ENCODE measurements at places on chromosomes 2 and 18. TPM values are rescaled to one million over a fixed set of nuclear protein-coding genes. Genes with fewer than 3 reads are reported as not detected.

The NLRC4 gene
- 3.3 TPM for total RNA-seq

- no peaks in the 10 kb centered on the region for H3K36me3 ChIP-seq
- H3K27ac ChIP-seq: no peak overlapping the region
- no peak for DNase-seq
- H3K4me1 ChIP-seq: no peaks in the 10 kb centered on the region
- no peaks in the 10 kb centered on the region for H3K27me3 ChIP-seq
Measured at GRCh38 chr2:34492561-34493455, 893.7 kb upstream of the FAM98A start.

The ATP6V1B1 gene
- total RNA-seq: not detected

GRCh38 chr18:74152270-74152669 lies 3.9 kb downstream of the TIMM21 start:
- no peaks in the 10 kb centered on the region for H3K4me1 ChIP-seq
- H3K4me3 ChIP-seq: no peak overlapping the region
- H3K27me3 ChIP-seq: no peaks in the 10 kb centered on the region
- H3K36me3 ChIP-seq: peaks cover 2% of the 10 kb centered on the region

- peaks cover 8% of the 10 kb centered on the region for H3K4me1 ChIP-seq
- H3K27ac ChIP-seq: no peak overlapping the region
Measured at GRCh38 chr2:120260736-120261135, 8.1 kb downstream of the RALB start.

- no peak overlapping the region for H3K27ac ChIP-seq
- H3K4me1 ChIP-seq: no peaks in the 10 kb centered on the region
Measured at GRCh38 chr18:50030146-50030545, 164.8 kb downstream of the MYO5B start.

The GRB14 gene
- total RNA-seq: 6.5 TPM

GRCh38 chr2:63051042-63051794 lies 588 bp downstream of the OTX1 start:
- no peaks in the 10 kb centered on the region for H3K36me3 ChIP-seq
- no peaks in the 10 kb centered on the region for H3K4me1 ChIP-seq
- H3K27me3 ChIP-seq: peaks cover 96% of the 10 kb centered on the region
- no peak for DNase-seq
- no peak overlapping the region for H3K27ac ChIP-seq
- peak overlapping the region; percentile 34 for H3K4me3 ChIP-seq

GRCh38 chr2:43139501-43139900 lies 86.9 kb downstream of the ZFP36L2 start:
- no peaks in the 10 kb centered on the region for H3K27me3 ChIP-seq
- H3K27ac ChIP-seq: peak overlapping the region; percentile 51
- H3K36me3 ChIP-seq: no peaks in the 10 kb centered on the region
- DNase-seq: no peak
- H3K4me3 ChIP-seq: no peak overlapping the region
- H3K4me1 ChIP-seq: no peaks in the 10 kb centered on the region

GRCh38 chr18:23648940-23649607 lies 13.6 kb downstream of the ANKRD29 start:
- no peak overlapping the region for H3K4me3 ChIP-seq
- no peak for DNase-seq
- no peaks in the 10 kb centered on the region for H3K4me1 ChIP-seq
- H3K27ac ChIP-seq: no peak overlapping the region
- H3K36me3 ChIP-seq: no peaks in the 10 kb centered on the region

The IL1R1 gene
- 70.8 TPM for total RNA-seq

- no peaks in the 10 kb centered on the region for H3K27me3 ChIP-seq
- no peak for DNase-seq
- H3K27ac ChIP-seq: peak overlapping the region; percentile 18
- no peaks in the 10 kb centered on the region for H3K4me1 ChIP-seq
- H3K36me3 ChIP-seq: no peaks in the 10 kb centered on the region
Measured at GRCh38 chr2:85954590-85955458, 66.0 kb upstream of the ST3GAL5 start.

The ABCB6 gene
- total RNA-seq: 43.2 TPM

DNA sequence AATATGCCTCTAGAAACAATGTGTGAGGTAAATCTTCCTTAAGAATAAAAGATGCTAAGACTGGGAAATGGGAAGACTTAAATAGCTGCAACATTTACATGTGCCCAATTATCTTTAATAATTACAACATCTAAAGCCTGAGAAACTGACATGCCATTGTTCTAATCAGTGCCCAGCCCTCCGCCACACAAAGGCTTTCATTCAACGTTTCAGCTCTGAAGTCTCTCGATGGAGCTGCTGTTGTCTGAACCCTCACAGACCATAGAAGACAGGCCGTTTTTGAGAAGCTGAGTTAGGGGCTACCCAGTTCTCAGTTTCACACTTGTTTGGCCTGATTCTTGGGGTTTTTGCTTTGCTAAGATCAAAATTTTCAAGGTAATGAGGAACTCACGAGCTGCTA lies 315.4 kb upstream of the CHST9 start:
- H3K4me1 ChIP-seq: no peaks in the 10 kb centered on the region
- no peak overlapping the region for H3K4me3 ChIP-seq
- H3K36me3 ChIP-seq: no peaks in the 10 kb centered on the region
- no peak for DNase-seq
- no peaks in the 10 kb centered on the region for H3K27me3 ChIP-seq

- no peaks in the 10 kb centered on the region for H3K27me3 ChIP-seq
- no peaks in the 10 kb centered on the region for H3K4me1 ChIP-seq
- no peak for DNase-seq
- H3K36me3 ChIP-seq: no peaks in the 10 kb centered on the region
- H3K4me3 ChIP-seq: no peak overlapping the region
Measured at GRCh38 chr18:72634500-72634899, 90.4 kb upstream of the CBLN2 start.

The GALNT3 gene
- 3.9 TPM for total RNA-seq

GRCh38 chr2:118604371-118604770 lies 243.1 kb downstream of the EN1 start:
- DNase-seq: no peak
- H3K4me1 ChIP-seq: no peaks in the 10 kb centered on the region
- no peak overlapping the region for H3K4me3 ChIP-seq
- no peaks in the 10 kb centered on the region for H3K36me3 ChIP-seq

- H3K4me3 ChIP-seq: no peak overlapping the region
- no peak for DNase-seq
- H3K27ac ChIP-seq: no peak overlapping the region
- no peaks in the 10 kb centered on the region for H3K4me1 ChIP-seq
- H3K27me3 ChIP-seq: no peaks in the 10 kb centered on the region
- no peaks in the 10 kb centered on the region for H3K36me3 ChIP-seq
Measured at GRCh38 chr2:167843217-167843616, 404.2 kb downstream of the STK39 start.

GRCh38 chr2:174644406-174644805 lies 46.8 kb upstream of the WIPF1 start:
- DNase-seq: no peak
- no peaks in the 10 kb centered on the region for H3K4me1 ChIP-seq
- H3K27ac ChIP-seq: peak overlapping the region; percentile 61
- H3K4me3 ChIP-seq: no peak overlapping the region
- H3K27me3 ChIP-seq: no peaks in the 10 kb centered on the region

- H3K4me3 ChIP-seq: no peak overlapping the region
- H3K4me1 ChIP-seq: no peaks in the 10 kb centered on the region
- DNase-seq: no peak
Measured at GRCh38 chr2:230347659-230348305, 20.8 kb downstream of the SP140L start.

DNA sequence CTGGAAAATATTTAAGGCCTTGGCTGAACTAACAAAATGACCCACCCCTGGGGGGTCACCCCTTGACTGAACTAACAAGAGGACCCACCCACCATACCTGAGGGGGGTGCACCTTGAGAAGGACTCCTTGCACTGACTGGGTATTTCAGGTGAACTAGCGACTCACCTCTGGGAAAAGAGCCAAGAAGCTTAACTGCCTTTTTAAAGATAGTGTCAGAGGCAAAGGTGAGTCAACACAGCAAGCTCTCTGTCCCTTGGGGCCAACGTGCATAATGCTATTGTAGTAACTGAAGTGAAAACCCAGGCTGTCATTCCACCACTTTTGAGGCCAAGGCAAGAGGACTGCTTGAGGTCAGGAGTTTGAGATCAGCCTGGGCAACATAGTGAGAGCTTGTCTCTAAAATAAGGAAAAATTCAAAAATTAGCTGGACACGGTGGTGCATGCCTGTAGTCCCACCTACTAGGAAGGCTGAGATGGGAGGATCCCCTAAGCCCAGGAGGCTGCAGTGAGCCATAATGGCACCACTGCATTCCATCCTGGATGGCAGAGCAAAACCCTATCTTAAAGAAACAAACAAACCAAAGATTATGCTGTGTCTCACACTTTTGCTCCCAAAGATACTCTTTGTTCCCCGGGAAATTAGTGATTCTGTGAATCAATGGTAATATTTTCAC lies 36.4 kb upstream of the ZCCHC2 start:
- DNase-seq: no peak
- H3K4me3 ChIP-seq: no peak overlapping the region
- no peaks in the 10 kb centered on the region for H3K36me3 ChIP-seq
- no peak overlapping the region for H3K27ac ChIP-seq

The AQP12A gene
- total RNA-seq: not detected

- no peaks in the 10 kb centered on the region for H3K36me3 ChIP-seq
- DNase-seq: no peak
- H3K27ac ChIP-seq: no peak overlapping the region
- no peaks in the 10 kb centered on the region for H3K27me3 ChIP-seq
Measured at GRCh38 chr18:26487437-26487836, 60.9 kb downstream of the KCTD1 start.

- H3K36me3 ChIP-seq: no peaks in the 10 kb centered on the region
- H3K27me3 ChIP-seq: no peaks in the 10 kb centered on the region
- no peak overlapping the region for H3K4me3 ChIP-seq
- H3K27ac ChIP-seq: no peak overlapping the region
- H3K4me1 ChIP-seq: no peaks in the 10 kb centered on the region
Measured at GRCh38 chr2:75055820-75056675, 97.6 kb downstream of the POLE4 start.

GRCh38 chr18:9898792-9899549 lies 13.2 kb downstream of the TXNDC2 start:
- no peaks in the 10 kb centered on the region for H3K27me3 ChIP-seq
- no peaks in the 10 kb centered on the region for H3K36me3 ChIP-seq
- no peaks in the 10 kb centered on the region for H3K4me1 ChIP-seq

The SOX11 gene
- total RNA-seq: not detected

The MAP3K19 gene
- not detected for total RNA-seq

The SLC30A3 gene
- total RNA-seq: not detected

- no peak for DNase-seq
- no peaks in the 10 kb centered on the region for H3K4me1 ChIP-seq
- H3K4me3 ChIP-seq: no peak overlapping the region
- no peak overlapping the region for H3K27ac ChIP-seq
- no peaks in the 10 kb centered on the region for H3K27me3 ChIP-seq
Measured at GRCh38 chr2:194062401-194062800, 1594.6 kb upstream of the SLC39A10 start.

- no peaks in the 10 kb centered on the region for H3K36me3 ChIP-seq
- H3K4me1 ChIP-seq: no peaks in the 10 kb centered on the region
- H3K27ac ChIP-seq: no peak overlapping the region
- H3K4me3 ChIP-seq: no peak overlapping the region
- H3K27me3 ChIP-seq: no peaks in the 10 kb centered on the region
Measured at GRCh38 chr18:52588931-52589330, 248.9 kb downstream of the DCC start.

DNA sequence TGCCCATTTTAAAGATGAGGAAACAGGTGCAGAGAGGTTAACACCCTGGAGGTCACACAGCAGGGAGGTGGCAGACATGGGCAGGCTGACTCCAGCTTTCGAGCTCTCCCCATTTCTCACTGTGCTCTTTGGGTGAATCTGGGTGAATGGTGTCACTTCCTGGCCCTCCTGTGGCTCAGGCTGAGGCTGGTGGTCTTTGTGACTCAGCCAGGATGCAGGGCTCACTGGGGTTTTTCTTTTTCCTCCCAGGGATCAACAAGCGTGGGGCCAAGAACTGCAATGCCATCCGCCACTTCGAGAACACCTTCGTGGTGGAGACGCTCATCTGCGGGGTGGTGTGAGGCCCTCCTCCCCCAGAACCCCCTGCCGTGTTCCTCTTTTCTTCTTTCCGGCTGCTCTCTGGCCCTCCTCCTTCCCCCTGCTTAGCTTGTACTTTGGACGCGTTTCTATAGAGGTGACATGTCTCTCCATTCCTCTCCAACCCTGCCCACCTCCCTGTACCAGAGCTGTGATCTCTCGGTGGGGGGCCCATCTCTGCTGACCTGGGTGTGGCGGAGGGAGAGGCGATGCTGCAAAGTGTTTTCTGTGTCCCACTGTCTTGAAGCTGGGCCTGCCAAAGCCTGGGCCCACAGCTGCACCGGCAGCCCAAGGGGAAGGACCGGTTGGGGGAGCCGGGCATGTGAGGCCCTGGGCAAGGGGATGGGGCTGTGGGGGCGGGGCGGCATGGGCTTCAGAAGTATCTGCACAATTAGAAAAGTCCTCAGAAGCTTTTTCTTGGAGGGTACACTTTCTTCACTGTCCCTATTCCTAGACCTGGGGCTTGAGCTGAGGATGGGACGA lies 13.2 kb downstream of the ITM2C start:
- H3K27me3 ChIP-seq: no peaks in the 10 kb centered on the region
- peak overlapping the region; percentile 10 for H3K27ac ChIP-seq
- no peak overlapping the region for H3K4me3 ChIP-seq
- no peaks in the 10 kb centered on the region for H3K36me3 ChIP-seq
- no peaks in the 10 kb centered on the region for H3K4me1 ChIP-seq
- DNase-seq: no peak

- no peak overlapping the region for H3K4me3 ChIP-seq
- no peaks in the 10 kb centered on the region for H3K4me1 ChIP-seq
- H3K27ac ChIP-seq: no peak overlapping the region
- no peaks in the 10 kb centered on the region for H3K27me3 ChIP-seq
- no peak for DNase-seq
- H3K36me3 ChIP-seq: no peaks in the 10 kb centered on the region
Measured at GRCh38 chr2:216927163-216927562, 67.3 kb upstream of the TNP1 start.

The SPP2 gene
- total RNA-seq: not detected

- H3K4me1 ChIP-seq: no peaks in the 10 kb centered on the region
- no peak for DNase-seq
- H3K27ac ChIP-seq: no peak overlapping the region
- no peak overlapping the region for H3K4me3 ChIP-seq
- no peaks in the 10 kb centered on the region for H3K27me3 ChIP-seq
Measured at GRCh38 chr2:5150871-5151270, 541.3 kb upstream of the SOX11 start.

DNA sequence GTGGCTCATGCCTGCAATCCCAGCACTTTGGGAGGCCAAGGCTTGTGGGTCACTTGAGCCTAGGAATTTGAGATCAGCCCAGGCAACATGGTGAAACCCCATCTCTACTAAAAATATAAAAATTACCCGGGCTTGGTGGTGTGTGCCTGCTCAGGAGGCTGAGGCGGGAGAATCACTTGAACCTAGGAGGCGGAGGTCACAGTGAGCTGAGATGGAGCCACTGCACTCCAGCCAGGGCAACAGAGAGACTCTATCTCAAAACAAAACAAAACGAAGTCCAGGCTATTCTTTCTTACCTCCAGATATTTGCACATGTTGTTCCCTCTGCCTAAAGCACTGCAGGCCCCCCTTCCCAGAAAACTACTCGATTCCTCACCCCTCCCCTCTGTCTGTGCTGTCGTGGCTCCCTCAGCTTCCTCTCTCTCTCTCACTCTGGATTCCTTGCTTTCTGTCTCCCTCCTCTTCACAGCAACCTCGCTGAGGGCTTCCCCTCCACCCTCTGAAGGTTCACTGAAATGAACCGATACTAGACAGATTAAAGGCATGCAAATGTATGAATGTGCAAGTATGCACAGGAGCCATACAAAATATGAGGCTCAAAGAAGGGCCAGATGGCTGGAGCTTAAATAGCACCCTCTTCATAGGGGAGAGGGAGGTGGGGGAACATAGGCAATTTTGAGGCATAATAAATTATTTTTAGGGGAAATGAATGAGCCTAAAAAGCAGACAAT lies 18.5 kb downstream of the TMEM177 start:
- H3K4me1 ChIP-seq: no peaks in the 10 kb centered on the region
- H3K27ac ChIP-seq: no peak overlapping the region
- H3K4me3 ChIP-seq: no peak overlapping the region
- H3K36me3 ChIP-seq: peaks cover under 1% of the 10 kb centered on the region
